CD4-positive, alpha-beta T cell treated with Interleukin-17A for 4 hours (primary cell): ENCODE measurements at places on chromosomes 1 and 21.

GRCh38 chr1:182301026-182301436 lies 90.6 kb downstream of the GLUL start:
- no peak for DNase-seq

DNA sequence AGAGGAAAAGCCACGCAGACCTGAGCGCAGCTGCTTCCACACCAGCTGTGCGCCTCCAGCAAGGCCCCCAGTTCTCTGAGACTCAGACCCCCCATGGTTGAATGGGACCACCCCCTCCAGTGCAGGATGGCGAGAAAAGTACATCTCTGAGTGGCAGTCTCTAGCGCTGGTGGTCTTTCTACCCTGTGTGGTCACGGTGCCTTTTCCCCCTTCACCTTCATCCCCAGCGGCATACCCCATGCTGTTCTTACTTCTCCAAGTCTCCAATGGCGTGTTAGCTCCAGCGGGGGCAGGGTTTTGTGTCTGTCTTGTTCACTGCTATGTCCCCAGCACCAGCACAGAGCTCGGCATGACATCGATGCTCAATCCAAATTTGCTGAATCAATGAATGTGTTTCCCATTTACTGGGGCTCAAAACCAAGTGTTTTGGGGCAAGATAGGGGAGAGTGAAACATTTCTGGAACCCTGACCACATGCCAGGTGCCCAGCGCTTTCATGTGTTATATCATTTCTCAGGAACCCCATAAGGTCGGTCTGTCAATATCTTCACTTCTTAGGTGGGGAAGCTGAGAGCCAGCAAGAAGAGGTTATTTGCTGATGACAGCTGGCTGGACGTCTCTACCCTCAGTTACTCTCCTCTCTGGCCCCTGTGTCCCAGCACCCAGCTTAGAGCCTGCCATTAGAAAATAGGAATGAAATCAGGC lies 959 bp upstream of the SDC3 start:
- no peak for DNase-seq

DNA sequence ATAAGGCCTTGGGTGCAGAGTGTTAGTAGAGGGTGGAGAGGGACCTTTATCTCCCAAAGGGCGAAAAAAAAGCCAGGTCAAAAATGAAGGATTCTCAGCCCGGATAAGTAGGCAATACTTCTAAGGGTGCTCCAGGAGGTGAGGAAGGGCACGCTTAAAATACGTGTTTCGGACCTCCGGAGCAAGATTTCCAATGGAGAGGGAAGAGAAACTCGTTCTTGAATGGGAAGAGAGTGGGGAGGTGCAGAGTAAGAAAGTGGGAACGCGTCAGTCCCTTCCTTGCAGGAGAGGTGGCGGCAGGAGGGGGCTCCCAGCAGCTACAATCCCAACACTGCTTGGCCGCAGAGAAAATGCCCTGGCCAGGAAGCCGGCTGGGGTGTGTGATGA lies 581 bp downstream of the EFCAB14 start:
- DNase-seq = no peak

- no peak for DNase-seq
Observed at GRCh38 chr1:21278860-21279845, 11.1 kb downstream of the ECE1 start.

- no peak for DNase-seq
Observed at GRCh38 chr21:36117286-36117741, 17.6 kb upstream of the CBR3 start.

DNA sequence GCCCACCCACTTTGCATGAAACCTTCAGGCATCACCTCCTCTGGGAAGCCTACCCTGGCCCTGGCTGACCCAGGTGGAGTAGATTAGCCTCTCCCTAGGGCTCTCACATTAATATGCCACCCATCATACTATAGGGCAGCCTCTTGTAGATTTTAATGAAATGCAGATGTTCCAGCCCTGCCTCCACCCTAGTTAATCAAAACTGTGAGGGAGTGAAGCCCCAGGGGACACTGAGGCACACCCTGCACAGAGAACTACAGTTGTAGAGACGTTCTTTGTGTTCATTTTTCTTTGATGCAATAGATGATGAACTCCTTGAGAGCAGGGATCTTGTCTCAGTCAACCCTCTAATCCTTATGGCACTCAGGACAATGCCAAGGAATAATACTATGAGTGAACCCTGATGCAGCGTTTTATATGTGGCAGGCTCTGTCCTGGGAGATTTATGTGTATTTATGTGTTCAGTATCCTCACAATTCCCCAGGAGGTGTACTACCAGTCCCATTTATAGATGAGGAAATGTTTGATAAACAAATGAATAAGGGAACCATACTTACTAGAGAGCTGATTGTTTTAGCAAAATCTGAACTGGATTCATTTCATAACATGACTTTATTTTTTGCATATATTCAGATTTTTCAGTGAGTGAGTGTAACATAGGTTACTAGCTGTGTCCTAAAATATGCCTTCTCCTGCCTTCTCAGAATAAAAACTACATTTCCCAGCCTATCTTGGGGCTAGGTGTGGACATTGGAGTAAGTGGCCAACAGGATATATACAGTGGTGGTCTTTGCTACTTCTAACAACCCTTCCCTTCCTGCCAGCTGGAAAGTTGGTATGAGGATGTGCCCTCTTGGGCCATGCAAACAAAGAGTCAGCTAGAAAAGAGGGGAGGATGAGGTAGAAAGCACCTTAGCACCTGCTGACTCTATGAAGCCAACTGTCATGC lies 23.5 kb upstream of the PRELP start:
- no peak for DNase-seq

- DNase-seq = no peak
Observed at GRCh38 chr21:29726044-29726443, 213.8 kb downstream of the GRIK1 start.

DNA sequence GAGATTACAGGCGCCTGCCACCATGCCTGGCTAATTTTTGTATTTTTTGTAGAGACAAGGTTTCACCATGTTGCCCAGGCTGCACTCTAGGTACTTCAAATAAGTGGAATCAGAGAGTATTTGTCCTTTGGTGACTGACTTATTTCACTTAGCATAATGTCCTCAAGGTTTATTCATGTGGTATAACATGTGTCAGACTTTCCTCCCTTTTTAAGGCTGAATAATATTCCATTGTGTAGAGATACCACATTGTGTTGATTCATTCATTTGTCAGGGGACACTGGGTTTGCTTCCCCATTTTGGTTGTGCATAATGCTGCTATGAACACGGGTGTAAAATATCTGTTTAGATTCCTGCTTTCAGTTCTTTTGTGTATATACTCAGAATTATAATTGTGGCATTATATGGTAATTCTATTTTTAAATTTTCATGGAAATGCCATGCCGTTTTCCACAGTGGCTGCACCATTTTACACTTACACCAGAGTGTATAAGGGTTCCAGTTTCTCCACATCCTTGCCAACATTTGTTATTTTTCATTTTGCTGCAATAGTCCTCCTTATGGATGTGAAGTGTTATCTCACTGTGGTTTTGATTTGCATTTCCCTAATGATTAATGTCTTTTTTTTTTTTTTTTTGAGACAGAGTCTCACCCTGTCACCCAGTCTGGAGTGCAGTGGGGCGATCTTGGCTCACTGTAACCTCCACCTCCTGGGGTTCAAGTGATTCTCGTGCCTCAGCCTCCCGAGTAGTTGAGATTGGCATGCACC lies 35.1 kb downstream of the IL6R start:
- DNase-seq = peak; percentile 27
